ENCODE measurements at places on chromosomes 2 and 18. TPM values are rescaled to one million over a fixed set of nuclear protein-coding genes. Genes with fewer than 3 reads are reported as not detected.

Gene EGR4
- not detected for total RNA-seq

DNA sequence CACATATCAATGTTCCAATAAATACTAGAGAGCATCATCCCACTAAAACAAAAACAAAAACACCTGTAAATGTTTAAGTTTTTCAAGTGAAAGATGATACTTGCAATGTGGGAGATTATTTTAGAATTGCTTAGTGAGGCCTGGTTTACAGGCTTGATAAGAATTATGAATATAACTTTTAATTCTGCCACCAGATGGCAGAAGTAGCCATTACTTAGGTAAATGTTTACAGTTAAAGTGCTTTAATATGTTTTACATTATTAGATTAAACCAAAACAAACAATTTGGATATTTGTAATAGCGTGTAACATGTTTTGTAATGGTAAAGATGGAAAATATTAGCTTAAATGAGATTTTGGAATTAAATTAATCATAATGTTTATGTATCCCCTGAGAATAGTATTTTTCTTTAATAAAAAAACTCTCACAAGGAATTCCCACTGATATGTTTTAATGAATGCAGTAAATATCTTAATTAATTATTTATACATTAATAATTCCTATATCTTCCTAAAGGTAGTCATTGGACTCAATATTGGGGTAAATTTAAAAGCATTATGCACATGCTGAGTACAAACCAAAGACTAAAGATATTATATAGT is 522.0 kb downstream of the SPAG16 start:
- DNase-seq: no peak

GRCh38 chr2:120774557-120775160 is 39.0 kb downstream of the GLI2 start:
- DNase-seq: no peak

Gene PLEKHM3
- total RNA-seq: 14.7 TPM

Gene DHRS9
- total RNA-seq: 0.44 TPM

- DNase-seq: no peak
These were observed 92.0 kb downstream of the GAREM1 start for GRCh38 chr18:32378705-32379104.

DNA sequence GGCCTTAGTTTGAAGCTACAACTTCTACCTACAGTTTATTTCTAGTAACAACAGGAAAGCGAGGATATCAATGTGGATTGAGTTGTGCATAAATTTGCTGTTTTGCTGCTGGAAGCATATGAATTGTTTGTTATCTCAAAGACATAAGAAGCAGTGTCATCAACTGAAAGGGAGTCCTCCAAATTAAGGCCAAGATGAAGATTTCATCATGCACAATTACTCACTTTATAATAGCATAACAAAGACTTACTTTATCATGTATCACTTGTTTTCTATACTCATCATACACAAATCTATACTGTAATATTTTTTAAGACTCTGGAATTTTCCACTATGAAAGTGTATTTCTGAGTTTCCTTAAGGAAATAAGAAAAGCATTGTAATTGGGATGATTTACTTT is 136.1 kb upstream of the FANCL start:
- no peak for DNase-seq

Gene MERTK
- 0.64 TPM for total RNA-seq

- no peak for DNase-seq
These were observed 22.1 kb upstream of the COL6A3 start for GRCh38 chr2:237435844-237436587.

DNA sequence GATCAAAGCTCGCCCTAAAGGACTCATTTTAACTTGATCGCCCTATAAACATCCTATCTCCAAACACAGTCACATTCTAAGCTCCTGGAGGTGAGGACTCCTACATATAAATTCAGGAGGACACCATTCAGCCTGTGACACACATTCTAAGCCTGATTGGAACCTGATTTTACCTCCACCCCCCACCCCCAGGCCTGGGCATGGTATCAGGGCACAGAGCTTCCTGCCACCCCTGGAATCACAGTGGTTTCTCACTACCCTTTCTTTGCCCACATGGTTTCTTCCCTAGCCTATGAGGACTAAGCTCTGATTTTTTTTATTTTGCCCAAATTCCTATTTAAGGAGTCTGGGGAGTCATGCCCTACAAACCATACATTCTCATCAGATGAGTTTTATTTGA is 428.1 kb upstream of the ID2 start:
- no peak for DNase-seq

Gene PROKR1
- total RNA-seq: not detected

DNA sequence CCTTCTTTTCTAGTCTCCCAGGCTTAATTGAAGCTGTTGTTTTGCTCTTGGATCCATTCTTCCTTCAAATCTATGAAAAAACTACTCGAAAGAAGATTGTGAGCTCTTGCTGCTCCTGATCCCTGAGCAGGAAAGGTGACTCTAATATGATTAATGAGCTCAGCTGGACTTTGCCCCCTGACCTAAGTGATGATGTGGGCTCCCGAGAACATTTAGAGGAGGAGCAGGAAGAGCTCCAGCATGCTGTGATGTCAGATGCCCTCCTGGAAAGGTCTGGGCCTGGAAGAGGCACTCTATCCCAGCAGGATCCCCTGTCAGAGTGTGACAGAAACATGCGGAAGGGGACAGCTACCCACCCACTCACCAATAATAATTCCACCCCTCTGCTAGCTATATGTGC is 117.9 kb upstream of the PELI1 start:
- no peak for DNase-seq

All from CD4-positive, alpha-beta memory T cell (primary cell).